Panc1 (cell line): ENCODE measurements at places on chromosomes 5 and 9. TPM values are rescaled to one million over a fixed set of nuclear protein-coding genes. Genes with fewer than 3 reads are reported as not detected.

- no peak overlapping the region for H3K27ac ChIP-seq
- DNase-seq, result no peak
- H3K36me3 ChIP-seq, result no peaks in the 10 kb centered on the region
- no peak overlapping the region for H3K4me3 ChIP-seq
- H3K4me1 ChIP-seq, result peaks cover 16% of the 10 kb centered on the region
Observed at GRCh38 chr5:140321796-140322195, 18.9 kb upstream of the PFDN1 start.

GRCh38 chr5:181197326-181197951 is 7.6 kb downstream of the TRIM7 start:
- no peak overlapping the region for H3K27ac ChIP-seq
- peaks cover 20% of the 10 kb centered on the region for H3K4me1 ChIP-seq
- H3K4me3 ChIP-seq, result no peak overlapping the region
- no peaks in the 10 kb centered on the region for H3K27me3 ChIP-seq
- no peaks in the 10 kb centered on the region for H3K36me3 ChIP-seq
- DNase-seq, result no peak

GRCh38 chr5:141877356-141878185 is 639 bp downstream of the PCDH1 start:
- H3K36me3 ChIP-seq, result no peaks in the 10 kb centered on the region; the same call in 1 of the 2 replicates
- DNase-seq, result no peak
- peaks cover 14% of the 10 kb centered on the region for H3K4me1 ChIP-seq
- H3K27ac ChIP-seq, result no peak overlapping the region

Gene PDLIM4
- 9.9 TPM for total RNA-seq

- no peak for DNase-seq
- H3K27me3 ChIP-seq, result no peaks in the 10 kb centered on the region
- no peak overlapping the region for H3K4me3 ChIP-seq
- H3K36me3 ChIP-seq, result no peaks in the 10 kb centered on the region
Observed at GRCh38 chr5:8321272-8321671, 452.3 kb downstream of the MTRR start.

Gene CCDC171
- total RNA-seq, result 1.5 TPM

- no peak overlapping the region for H3K27ac ChIP-seq
- 0 out of 2 replicates have a peak, but pooled peaks cover 2% of the 10 kb centered on the region for H3K27me3 ChIP-seq
- H3K36me3 ChIP-seq, result no peaks in the 10 kb centered on the region
- no peak for DNase-seq
Observed at GRCh38 chr5:175226506-175226905, 217.5 kb downstream of the DRD1 start.

GRCh38 chr5:17852740-17853139 is 218.5 kb downstream of the TAF11L14 start:
- no peaks in the 10 kb centered on the region for H3K36me3 ChIP-seq
- H3K4me3 ChIP-seq, result no peak overlapping the region
- no peak overlapping the region for H3K27ac ChIP-seq
- DNase-seq, result no peak
- H3K4me1 ChIP-seq, result no peaks in the 10 kb centered on the region

Gene GCNT1
- 0.28 TPM for total RNA-seq

- H3K4me3 ChIP-seq, result no peak overlapping the region
- no peak for DNase-seq
- no peaks in the 10 kb centered on the region for H3K27me3 ChIP-seq
- H3K4me1 ChIP-seq, result peaks cover 18% of the 10 kb centered on the region
- H3K36me3 ChIP-seq, result no peaks in the 10 kb centered on the region
Observed at GRCh38 chr5:172760959-172761358, 10.0 kb downstream of the DUSP1 start.

GRCh38 chr9:120933310-120934055 is 6.9 kb upstream of the TRAF1 start:
- H3K36me3 ChIP-seq, result no peaks in the 10 kb centered on the region
- no peaks in the 10 kb centered on the region for H3K27me3 ChIP-seq
- no peak overlapping the region for H3K27ac ChIP-seq
- no peak overlapping the region for H3K4me3 ChIP-seq
- peaks cover 10% of the 10 kb centered on the region for H3K4me1 ChIP-seq

Gene CMYA5
- total RNA-seq, result 0.31 TPM

Gene TEX48
- total RNA-seq, result not detected

Gene PSD2
- 0.05 TPM for total RNA-seq

DNA sequence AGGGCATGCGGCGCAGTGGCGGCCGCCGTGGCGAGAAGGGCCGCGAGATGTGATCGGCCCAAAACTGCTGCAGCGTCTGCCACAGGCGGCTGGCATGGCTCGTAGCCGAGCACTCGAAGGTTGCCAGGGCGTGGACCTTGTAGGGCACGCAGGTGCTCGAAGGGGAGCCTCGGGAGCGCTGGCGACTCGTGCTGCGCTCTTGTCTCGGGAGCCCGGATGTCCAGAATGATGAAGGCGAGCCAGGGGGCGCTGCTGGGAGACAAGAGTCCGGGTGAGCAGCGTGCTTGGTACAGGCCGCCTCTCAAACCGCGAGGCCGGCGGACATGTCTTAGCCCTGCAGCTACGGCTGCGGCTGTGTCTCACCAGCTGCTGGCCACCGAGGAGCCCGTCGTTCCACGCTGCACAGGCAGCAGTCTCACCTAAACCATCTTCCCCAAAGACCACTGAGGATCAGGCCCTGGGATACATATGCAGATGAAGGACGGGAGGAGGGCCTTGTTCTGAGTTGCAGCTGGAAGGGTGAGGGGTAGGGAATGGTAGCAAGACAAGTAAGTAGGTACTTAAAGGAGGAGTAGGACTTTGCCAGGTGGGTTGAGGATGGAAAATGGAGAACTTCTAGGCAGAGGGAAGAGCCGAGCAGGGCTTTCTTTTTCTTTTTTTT is 1.7 kb downstream of the CBY3 start:
- peak overlapping the region; percentile 83 for H3K4me3 ChIP-seq
- peak overlapping the region; percentile 93 for H3K27ac ChIP-seq
- no peaks in the 10 kb centered on the region; the same call in 1 of the 2 replicates for H3K36me3 ChIP-seq
- no peaks in the 10 kb centered on the region for H3K27me3 ChIP-seq
